Gastrocnemius medialis (tissue), 4 donors: ENCODE measurements at places on chromosomes 1 and 21. TPM values are rescaled to one million over a fixed set of nuclear protein-coding genes. Genes with fewer than 3 reads are reported as not detected.
A peak's percentile ranks its signal among the peaks of the same experiment; 100 is the strongest.

GRCh38 chr1:84434801-84435549 lies 36.7 kb downstream of the DNASE2B start:
- DNase-seq = no peak

- DNase-seq = peak; percentile 73
Observed at GRCh38 chr1:12546771-12547585, 71.0 kb downstream of the DHRS3 start.

TPRG1L gene
- total RNA-seq = 29.3 TPM

- no peak for DNase-seq
Observed at GRCh38 chr1:59008599-59009347, 224.9 kb upstream of the JUN start.

GRCh38 chr1:201537891-201538611 lies 876 bp upstream of the NAV1 start:
- DNase-seq = no peak

- no peak for DNase-seq
Observed at GRCh38 chr21:28712411-28712810, 280.3 kb downstream of the LTN1 start.

DNA sequence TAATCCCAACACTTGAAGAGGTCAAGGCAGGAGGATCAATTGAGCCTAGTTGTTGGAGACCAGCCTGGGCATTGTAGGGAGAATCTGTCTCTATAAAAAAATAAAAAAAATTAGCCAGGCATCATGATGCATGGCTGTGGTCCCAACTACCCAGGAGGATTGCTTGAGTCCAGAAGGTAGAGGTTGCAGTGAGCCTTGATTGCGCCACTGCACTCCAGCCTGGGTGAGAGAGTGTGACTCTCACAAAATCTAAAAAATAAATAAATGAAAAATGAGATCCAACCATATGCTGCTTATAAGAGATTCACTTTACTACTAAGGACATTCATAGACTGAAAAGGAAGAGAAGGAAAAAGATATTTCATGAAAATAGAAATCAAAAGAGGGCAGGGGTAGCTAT lies 47.1 kb upstream of the HP1BP3 start:
- no peak for DNase-seq

HSF2BP gene
- total RNA-seq = not detected
